ENCODE measurements at places on chromosomes 1 and 21. TPM values are rescaled to one million over a fixed set of nuclear protein-coding genes. Genes with fewer than 3 reads are reported as not detected.
A peak's percentile ranks its signal among the peaks of the same experiment; 100 is the strongest.

Gene SH2D1B
- polyA plus RNA-seq, result 0.19 TPM

- H3K27ac ChIP-seq, result no peak overlapping the region
- peaks cover 9% of the 10 kb centered on the region for H3K36me3 ChIP-seq
- H3K4me1 ChIP-seq, result no peaks in the 10 kb centered on the region
- DNase-seq, result no peak
- no peak overlapping the region for H3K4me3 ChIP-seq
Observed at GRCh38 chr1:215603319-215603718, 36.2 kb downstream of the KCTD3 start.

Gene FAM163A
- polyA plus RNA-seq, result 0.27 TPM

Gene PDPN
- 50.4 TPM for polyA plus RNA-seq

- DNase-seq, result peak; percentile 62
- H3K36me3 ChIP-seq, result no peaks in the 10 kb centered on the region
- H3K27ac ChIP-seq, result no peak overlapping the region
- H3K4me3 ChIP-seq, result no peak overlapping the region
- peaks cover 16% of the 10 kb centered on the region for H3K4me1 ChIP-seq
Observed at GRCh38 chr1:109640285-109640865, 15.5 kb upstream of the GSTM4 start.
